Fibroblast of upper back skin (primary cell): ENCODE measurements at places on chromosomes 12 and 14.
A peak's percentile ranks its signal among the peaks of the same experiment; 100 is the strongest.

GRCh38 chr12:108299980-108300696, 39.0 kb downstream of the CMKLR1 start:
- DNase-seq: no peak

DNA sequence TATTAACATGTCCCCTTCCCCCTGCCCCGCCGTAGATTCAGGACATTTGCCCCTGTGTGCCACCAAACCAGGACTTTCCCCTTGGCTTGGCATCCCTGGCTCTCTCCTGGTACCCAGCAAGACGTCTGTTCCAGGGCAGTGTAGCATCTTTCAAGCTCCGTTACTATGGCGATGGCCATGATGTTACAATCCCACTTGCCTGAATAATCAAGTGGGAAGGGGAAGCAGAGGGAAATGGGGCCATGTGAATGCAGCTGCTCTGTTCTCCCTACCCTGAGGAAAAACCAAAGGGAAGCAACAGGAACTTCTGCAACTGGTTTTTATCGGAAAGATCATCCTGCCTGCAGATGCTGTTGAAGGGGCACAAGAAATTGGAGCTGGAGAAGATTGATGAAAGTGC, 28.9 kb downstream of the HRK start:
- no peak for DNase-seq

DNA sequence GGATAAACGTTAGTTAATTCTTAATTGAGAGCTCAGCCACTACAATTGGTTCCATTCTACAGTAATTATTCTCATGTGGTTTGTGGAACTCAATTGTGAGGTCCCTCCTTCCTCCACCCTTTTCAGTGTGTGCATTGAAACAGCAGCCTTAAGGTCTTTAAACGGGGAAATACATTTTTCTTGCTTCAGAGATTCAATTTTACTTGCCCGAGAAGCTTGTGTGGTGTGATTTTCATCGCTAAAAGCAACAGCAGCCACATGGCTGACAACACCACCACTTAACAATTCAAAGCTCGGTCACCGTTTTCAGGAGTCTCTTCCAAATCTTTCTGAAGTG, 733 bp upstream of the PPFIBP1 start:
- no peak for DNase-seq

GRCh38 chr12:49367381-49368239, at the start of gene SPATS2:
TSS of gene SPATS2 (plus strand) at chr12:49367462. CDS start at chr12:49461013, 93,551 bp downstream.
- DNase-seq: no peak

GRCh38 chr14:37253905-37254304, 56.2 kb downstream of the MIPOL1 start:
- peak; percentile 85 for DNase-seq

DNA sequence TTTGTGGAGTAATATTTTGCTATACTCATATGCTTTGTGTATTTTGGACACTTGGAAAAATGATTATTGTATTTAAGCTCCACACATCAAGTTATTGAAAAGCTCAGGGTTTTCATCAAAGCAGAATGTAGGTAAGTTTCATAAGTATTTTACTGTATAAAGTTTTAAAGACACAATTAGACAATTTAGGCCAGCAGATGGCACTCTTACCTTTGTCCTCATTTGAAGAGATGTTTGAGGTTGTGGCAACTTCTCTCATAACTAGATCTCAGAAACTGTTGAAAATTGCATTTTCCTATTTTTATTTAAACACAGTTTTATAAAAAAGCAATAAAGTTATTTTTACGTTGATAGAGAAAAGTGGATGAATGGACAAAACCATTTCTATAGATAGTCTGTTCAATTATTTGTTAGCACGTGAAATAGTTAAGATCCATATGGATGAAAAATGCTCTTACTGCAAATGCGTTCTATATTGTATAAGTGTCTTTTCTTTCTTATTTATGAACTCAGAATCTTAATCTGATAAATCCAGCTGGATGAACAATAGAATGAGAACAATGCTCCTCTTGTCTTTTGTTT, 300.0 kb downstream of the AEBP2 start:
- DNase-seq: peak; percentile 77

DNA sequence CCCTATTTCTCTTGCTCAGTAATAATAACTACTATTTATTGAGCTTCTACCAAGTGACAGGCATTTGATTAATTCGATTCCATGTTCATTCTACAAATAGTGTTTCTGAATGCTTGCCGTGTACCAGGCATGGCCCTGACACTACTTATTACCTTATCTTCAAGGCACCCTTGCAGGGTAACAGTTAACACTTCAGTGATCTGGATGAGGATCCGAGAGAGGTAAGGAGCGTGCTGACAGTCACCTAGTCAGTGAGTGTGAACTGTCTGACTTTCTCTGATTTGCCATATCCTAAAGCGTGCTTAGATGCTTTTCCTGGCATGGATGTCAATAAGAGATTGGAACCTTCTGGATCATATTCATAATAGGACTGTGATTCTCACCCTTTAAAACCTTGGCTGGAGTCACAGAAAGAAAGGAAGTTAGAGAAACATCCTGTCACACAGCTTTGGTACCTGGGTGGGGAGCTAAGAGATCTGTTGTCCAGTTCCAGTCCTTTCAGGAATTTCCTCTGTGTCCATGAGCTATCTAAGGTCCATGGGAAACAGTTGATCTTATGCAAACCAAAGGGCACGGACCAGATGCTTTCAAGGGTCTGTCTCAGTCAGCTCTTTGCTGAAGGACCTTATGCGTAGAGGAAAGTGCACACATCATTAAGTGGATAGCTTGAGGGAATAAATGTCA, 54.8 kb downstream of the PPFIBP1 start:
- DNase-seq: no peak

- no peak for DNase-seq
Observed at GRCh38 chr12:6829536-6830220, 1.5 kb downstream of the P3H3 start.

DNA sequence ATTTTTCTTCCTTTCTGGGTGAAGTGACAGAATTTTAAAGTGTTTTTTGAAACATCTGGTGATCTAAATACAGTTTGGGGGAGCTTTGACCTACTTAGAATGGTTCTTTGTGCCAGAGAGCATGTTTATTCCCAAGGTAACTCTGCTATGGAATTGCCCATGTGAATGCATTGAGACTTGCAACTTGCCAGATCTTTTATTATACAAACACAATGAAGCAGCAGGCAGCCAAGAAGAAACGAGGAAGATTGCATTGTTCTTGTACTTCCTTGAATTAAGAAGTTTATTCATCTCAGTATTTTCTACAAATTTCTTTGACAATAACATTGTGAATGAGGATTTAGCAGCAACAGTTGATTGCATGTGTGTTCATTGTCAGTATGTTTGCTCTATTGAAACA, 55.5 kb downstream of the FGD4 start:
- no peak for DNase-seq

DNA sequence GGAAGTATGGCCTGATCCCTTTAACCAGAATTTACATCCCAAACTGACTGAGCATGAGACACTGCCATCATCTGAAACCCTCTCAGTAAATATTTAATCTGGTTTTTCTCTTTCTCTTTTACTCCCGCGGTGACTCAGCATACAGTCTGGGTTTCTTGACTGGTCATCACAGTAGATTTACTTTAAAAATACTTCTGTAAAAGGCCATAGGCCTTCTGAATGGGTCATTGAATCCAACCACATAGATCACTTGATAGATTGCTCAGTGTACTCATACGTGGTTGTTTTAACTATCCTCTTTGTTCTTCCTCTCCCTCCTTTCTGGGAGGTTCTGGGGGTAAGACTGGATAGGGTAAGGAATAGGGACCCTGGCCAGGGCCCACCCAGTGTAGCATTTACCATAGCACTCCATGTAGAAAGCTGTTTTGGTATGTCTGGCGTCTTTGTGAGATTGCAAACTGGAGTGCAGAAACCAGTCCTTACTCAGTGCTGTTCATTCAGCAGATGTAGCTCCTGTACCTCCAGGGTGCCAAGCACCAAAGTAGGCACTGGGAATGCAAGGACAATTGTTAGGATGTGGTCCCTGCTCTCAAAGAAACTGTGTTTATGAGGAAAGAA, 165.7 kb downstream of the SRGAP1 start:
- peak; percentile 77 for DNase-seq

DNA sequence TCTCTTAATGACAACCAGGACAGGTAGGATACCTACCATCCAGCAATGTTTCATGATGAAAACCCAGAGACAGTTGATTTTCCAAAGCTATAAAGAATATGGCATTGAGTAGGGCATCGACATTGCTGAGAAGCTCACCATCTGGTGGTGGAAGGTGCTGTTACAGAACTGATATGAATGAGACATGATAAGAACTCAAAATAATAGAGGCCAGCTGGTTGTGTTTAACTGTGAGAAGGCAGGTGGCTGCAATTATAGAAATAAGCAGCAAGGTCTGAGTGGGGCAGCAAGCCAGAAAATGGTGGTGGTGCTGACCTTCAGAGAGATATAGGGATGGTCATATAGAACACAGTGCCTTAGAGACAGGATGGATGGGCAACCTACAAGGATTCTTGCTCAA, 449.7 kb downstream of the BTG1 start:
- no peak for DNase-seq

GRCh38 chr12:65695113-65695865, 129.0 kb upstream of the HMGA2 start:
- DNase-seq: peak; percentile 99

GRCh38 chr12:131457331-131458047, 253.4 kb upstream of the SFSWAP start:
- DNase-seq: no peak

DNA sequence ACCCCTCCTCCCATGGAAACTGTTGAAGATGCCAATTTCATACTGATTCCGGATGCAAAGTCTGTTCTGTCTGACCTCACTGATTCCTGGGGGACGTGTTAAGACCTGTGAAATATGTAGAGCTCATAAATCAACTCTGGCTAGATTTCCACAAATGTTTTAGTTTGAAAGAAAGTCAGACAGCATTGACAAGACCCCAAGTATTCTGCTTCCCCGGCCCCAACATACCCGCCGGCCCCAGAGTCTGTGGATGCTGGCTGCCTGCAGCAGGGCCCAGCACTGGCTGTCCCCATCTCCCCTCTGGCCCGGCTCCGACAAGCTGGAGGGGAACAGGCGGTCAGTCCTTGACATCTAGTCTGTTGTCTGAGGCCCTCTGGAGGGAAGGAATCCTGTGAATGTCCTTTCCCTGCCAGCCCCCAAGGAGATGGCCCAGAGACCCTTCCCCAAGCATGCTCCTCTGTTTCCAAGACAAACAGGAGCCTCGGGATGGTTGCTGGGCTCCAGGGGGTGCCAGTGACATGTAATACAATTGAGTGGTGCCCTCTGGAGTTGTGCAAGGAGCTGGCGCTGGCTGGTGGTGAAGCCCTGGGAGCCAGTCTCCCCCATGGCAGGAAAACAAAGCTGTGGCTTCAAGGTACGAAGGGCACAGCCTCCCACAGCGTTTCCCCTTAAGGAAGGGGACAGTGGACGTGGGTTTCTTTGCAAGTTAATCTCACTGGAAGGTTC, 22.3 kb downstream of the FBLN5 start:
- DNase-seq: peak; percentile 93

GRCh38 chr12:79371226-79371625, 319.5 kb downstream of the PAWR start:
- DNase-seq: no peak

- no peak for DNase-seq
Observed at GRCh38 chr12:53713516-53713915, 13.7 kb downstream of the CALCOCO1 start.

GRCh38 chr12:62722971-62723680, 211.8 kb downstream of the PPM1H start:
- no peak for DNase-seq

GRCh38 chr14:80316441-80316840, 105.1 kb upstream of the DIO2 start:
- no peak for DNase-seq

GRCh38 chr14:52023518-52023917, 34.2 kb downstream of the RTRAF start:
- peak; percentile 88 for DNase-seq

DNA sequence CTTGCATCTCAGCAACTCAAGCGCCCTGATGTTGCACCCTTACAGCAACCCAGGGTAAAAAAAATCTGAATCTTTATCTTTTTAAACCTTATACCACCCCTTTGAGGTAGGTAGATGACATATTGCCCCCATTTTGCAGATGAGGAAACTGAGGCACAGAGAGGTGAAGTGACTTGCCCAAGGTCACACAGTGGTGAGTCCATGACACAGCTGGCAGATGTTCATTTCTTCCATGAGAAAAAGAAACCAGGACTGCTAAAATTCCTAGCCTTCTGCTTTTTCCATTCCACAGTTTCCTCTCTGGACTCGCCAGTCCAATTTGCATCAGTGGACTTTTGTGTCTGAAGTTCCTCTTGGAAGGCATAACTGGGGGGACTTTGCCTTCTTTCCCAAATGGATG, 79.3 kb downstream of the IGF1 start:
- DNase-seq: no peak

DNA sequence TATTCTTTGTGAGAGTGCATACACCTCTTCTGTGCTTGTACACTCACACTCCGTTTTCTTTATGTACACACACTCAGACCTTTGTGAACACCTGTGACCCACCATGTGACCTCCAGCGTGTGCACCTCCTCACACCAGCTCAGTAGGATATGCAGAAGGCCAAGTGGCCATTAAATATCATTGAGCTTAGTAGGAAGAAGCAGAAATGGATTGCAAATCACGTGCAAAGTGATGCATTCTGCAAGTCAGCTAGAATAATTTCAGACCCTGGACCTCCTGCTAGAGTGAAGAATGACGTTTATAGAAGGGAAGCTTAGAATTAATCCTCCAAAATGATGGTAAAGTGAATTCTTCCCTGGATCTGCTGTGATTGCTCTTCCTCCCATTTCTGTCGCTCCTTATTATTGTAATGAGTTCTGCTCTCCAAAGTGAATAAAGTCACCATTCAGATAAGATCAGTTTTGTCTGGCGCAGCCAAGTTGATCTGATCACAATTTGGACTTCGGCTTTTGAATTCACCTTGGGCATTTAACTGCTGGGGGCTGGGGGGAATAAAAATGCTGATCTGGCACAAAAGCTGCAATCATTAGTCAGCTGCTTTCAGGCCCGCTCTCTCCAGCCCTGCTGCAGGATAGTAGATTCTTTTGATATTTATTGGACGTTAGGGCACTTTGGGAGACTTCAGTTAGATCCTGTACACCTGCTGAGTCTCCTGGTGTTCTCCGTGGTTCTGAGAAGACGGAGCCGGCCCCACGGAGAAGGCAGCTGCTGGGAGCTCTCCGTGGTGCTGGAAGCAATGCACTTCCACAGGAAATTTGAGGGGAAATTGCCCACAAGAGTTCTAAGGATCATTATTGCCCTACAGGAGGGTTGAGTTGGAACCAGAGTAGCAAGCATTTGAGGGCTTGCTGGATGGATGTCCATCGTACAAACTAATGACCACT, 12.4 kb upstream of the NRXN3 start:
- DNase-seq: peak; percentile 11

DNA sequence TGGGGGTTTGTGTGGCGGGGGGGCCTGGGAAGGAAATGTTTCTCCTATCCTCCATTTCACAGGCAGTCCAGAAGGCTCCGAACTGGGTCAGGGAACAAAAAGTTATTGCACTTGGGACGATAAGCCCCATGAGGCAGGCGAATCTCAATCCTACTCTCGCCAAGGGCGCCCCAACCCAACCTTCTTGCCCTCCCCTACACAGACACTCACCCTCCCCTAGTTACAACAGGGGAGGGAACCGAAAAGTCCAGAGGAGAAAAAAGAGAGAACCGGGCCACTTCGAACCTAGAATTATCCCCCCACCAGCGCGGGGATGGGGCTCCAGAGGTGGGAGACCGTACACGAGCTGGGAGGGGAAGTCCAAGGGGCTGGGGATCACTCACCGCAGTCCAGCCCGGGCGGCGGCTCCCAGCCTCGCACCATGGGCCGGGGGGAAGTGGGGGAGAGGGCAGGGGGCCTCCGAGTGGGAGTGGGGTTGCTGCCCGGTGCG, 357 bp downstream of the HOMEZ start:
- no peak for DNase-seq

- DNase-seq: no peak
Observed at GRCh38 chr12:54144738-54145137, 44.0 kb downstream of the SMUG1 start.

GRCh38 chr12:109166371-109166770, 50.0 kb downstream of the ACACB start:
- no peak for DNase-seq
